ENCODE measurements at places on chromosomes 3 and 15.

DNA sequence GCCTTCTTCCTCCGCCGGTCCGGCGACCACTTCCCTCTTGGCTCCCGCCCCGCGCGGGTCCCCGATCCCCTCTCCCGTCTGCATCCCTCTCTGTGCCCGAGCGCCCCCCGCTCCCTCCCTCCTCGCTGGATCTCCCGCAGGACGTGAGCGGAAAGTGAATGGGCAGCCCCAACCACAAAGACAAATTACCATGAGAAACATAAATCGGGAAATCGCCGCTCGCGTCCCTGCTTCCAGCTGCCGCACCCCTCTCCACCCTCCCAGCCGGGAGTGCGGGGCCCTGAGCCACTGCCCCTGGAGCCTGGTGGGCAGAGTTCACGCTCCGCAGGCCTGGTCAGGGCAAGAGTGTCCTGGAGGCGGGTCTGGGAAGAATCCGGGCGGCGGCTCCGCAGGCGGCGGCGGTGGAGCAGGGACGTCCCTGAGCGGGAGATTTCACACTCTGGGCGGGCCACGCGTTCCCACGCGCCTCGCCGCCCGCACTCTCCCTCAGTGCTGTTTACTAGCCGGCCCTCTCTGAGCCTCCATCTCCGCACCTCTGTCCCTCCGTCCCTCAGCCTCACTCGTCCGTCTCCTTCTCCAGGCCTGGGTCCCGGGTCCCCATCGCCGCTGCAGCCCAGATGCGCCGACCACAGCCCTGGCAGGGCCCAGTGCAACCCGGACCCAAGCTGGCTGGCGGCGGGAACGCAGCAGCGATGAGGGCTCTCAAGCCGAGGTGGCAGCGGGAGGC lies 835 bp downstream of the SEMA5B start:
- no peak for DNase-seq

DNA sequence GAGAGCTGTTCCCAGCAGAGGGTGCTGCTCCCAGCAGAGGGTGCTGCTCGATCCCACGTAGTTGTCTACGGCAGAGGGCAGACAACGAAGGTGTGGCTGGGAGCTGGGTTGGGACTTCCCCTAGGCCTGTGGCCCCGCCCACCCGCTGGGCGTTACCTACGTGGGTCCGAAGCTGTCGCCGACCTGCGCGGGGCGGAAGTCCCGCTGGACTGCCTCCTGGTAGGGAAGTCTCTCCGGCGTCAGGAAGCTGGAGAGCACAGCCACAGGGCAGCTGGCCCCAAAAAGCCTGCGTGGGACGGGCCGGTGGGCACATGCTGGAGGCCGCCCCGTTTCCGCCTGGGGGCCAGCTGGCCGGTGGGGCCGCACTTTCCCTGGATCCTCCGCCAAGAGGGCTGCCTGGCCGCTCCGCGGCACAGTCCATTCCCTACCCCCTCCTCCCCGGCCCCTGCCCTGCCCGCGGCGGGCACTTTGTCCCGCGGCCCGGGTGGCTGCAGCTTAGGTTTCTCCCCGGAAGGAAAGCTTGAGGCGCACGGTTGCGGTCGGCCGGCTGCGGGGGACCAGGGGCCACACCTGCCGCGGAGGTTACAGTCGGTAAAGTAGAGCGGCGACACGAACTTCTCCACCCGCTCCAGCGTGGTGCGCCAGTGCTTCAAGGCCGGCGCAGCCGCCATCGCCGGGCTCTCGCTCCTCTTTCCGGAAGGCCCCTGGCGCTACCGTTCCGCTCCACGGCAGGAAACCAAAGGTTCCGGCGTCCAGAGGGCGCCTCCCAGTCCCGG lies at the start of gene MAN2C1:
MAN2C1 (minus strand) TSS at position 695 of the 776 bp plus-strand sequence; CDS start at position 671, 24 bp downstream.
- DNase-seq = peak; percentile 49

DNA sequence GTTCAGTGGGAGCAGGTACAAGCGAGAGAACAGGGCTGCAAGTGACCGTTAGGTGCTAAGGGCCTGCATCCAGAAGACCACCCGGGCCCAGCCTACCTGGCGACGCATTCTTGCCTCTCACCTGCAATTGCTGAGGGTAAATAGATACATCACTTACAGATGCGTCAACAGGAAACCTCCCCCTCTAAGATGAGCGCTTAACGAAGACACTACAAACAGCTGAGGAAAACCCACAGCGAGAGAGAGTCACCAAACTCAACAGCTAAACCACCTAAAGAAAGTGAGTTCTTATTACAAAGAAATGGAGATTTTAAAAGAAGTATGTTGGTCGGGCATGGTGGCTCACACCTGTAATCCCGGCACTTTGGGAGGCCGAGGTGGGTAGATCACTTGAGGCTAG lies 157.9 kb downstream of the CHSY1 start:
- no peak for DNase-seq

GRCh38 chr15:46450810-46451182 lies 816.0 kb downstream of the SQOR start:
- DNase-seq = no peak

DNA sequence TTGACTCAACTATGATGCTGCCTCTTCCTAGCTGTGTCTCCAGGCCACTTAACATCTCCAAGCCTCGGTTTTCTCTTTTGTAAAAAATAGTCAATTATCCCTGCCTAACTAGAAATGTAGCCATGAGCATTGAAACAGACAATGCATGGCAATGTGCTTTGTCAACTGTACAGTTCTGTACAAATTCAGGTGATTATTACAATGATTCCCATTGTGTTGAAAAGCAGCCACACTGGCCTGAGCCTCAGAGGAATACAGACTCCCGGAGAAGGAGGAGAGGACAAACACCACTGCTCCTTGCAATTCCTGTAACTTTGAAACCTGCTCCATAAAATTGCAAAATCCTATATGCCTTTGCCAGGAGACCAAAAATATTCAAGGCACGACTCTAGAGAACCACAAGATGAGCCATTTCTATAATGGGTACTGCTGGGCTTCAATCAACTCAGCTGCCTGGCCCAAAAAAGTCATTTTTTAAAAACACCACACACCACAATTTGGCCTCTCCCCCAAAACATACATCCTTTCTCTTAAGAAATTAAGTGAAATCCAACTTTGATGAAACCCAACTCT lies 28.6 kb downstream of the DAPK2 start:
- DNase-seq = no peak

DNA sequence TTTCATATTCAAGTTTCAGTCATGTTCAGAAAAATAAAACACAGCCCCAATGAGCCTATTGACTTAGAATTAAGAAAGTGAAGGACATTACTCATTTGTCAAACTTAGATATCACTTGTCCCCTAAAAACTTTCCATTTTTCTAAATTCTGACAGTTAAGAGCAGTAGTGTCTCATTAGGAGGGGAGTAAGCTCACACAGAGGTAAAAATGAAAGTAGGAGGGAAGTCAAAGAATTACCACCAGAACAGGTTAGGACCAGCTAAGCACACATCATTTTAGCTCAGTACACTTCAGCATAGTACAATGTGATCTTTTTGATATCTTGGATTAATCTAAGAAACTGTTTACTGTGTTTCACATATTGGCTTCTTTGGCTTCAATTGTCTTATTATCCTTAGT lies 64.3 kb downstream of the OSTN start:
- no peak for DNase-seq

DNA sequence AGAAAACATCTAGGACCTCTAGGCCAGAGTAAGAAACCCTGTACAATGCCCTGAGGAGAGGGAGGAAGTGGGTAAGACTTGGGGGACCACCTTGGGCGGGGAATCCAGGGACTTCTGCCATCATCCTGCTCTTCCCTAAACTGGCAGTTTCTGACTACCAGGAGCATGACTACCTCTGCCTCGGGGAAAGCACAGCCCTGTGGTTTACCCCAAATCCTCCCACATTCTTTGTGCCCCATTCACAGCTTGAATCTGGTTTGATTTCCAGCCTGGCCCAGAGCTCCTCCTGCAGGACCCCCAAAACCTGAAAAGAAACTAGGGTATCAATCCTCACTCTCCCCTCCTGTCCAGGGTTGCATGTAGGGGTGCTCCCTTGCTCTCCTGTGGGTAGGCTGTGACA lies 4.7 kb downstream of the C3orf18 start:
- DNase-seq = no peak

DNA sequence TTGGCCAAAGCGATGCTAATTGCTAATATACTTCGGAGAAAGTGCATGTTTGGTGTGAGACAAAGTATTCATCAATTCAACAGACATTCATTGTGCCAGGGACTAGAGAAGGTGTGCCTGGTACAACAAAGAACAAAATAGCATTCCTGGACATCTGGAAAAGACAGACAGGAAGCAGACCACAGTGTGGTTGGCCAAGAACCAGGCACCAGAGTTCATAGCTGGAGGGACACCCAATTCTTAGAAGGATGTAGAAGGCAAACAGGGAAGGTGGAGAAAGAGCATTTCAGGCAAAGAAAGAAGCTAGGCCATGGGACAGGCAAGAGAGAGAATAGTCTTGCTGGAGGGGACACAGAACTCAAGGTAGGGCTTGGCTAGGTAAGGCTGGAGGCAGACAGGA lies 105.8 kb upstream of the ETV5 start:
- DNase-seq = no peak

- DNase-seq = no peak
Measured at GRCh38 chr3:77326586-77326985, 286.7 kb downstream of the ROBO2 start.

DNA sequence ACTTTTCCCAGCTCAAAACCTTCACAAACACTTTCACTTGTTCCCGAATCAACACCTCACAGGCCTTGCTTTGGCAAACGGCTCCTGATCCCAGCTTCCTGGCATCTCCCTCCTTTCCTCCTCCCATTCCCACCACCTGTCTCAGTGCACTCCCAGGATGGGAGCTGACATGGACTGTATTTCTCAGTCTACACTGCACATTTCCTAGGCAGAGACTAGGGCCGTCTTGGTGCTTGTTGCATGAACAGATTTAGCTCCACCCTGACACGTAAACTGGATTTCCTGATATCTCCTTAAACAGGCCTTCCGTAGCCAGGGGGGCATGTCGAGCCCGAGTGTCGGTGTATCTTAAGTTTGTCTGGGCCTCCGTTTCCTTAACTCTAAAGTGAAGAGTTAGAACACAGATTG lies 790 bp upstream of the WHAMM start:
- DNase-seq = no peak

DNA sequence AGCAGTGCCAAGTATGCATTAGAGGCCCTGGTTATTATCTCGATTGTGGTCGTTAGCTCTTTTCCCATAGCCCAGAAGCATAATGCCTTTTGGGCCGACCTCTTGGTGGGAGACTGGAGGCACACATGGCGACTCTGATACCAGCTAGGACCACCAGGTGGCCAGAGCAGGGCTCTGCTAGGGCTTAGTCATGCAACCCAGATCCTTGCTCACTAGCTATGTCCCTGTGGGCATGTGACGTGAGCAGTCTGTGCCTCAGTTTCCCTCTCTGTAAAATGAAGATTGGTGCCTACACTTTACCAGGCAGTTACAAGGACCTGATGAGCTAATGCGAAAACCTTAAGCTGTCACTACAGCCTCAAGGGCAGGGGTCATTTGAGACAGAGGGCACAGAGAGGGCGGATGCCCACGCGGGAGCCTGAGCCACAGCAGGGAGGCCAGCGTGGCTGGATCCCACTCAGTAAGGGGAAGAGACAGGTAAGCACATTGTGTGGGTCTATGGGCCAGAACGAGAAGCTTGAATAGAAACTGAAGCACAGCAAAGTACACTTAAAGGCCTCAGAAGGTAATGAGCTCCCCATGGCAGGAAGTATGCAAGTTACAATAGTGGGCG lies 8.8 kb downstream of the KLF15 start:
- no peak for DNase-seq

- DNase-seq = no peak
Measured at GRCh38 chr3:16824081-16824696, 60.6 kb upstream of the PLCL2 start.

GRCh38 chr3:9826815-9827573 lies 16.8 kb downstream of the RPUSD3 start:
- DNase-seq = no peak

- DNase-seq = no peak
Measured at GRCh38 chr3:112735926-112736325, 95.0 kb upstream of the CCDC80 start.

- DNase-seq = no peak
Measured at GRCh38 chr3:15341030-15341726, 8.8 kb upstream of the SH3BP5 start.

GRCh38 chr3:95437409-95437808 lies 1374.5 kb downstream of the NSUN3 start:
- no peak for DNase-seq

GRCh38 chr3:67526246-67526645 lies 128.2 kb downstream of the SUCLG2 start:
- DNase-seq = no peak

DNA sequence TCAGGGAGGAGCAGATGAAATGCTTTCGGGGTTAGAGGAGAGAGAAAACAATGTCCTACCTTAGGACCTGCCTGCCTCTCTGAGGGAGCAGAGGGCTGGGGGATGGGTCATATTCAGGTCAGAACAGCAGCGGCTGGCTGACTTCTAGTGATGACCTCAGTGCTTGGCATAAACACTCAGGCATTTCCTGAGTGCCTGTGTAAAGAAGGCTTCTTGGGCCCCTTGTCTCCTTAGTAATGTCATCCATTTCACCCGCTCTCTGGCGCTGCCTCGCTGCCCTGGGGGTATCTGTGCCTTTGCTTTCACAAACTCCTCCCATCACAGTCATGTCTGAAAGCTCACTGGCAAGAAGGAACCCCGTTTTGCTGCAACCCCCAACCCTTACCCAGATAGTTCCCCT lies 82.9 kb upstream of the GSK3B start:
- peak; percentile 91 for DNase-seq

DNA sequence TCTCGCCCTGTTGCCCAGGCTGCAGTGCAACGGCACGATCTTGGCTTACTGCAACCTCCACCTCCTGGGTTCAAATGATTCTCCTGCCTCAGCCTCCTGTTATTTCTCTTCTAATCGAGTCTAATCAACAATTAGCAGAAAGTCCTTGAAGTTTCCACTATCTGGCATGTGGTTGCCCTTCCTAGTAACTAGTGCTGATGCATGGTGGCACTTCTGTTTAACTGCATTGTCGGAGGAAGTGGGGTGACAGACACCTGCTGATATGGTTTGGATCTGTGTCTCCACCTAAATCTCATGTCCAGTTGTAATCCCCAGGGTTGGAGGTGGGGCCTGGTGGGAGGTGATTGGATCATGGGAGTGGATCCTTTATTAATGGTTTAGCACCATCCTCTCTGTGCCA lies 9.2 kb downstream of the CRTAP start:
- DNase-seq = no peak

GRCh38 chr15:68526269-68526668 lies 52.5 kb upstream of the CORO2B start:
- DNase-seq = no peak

DNA sequence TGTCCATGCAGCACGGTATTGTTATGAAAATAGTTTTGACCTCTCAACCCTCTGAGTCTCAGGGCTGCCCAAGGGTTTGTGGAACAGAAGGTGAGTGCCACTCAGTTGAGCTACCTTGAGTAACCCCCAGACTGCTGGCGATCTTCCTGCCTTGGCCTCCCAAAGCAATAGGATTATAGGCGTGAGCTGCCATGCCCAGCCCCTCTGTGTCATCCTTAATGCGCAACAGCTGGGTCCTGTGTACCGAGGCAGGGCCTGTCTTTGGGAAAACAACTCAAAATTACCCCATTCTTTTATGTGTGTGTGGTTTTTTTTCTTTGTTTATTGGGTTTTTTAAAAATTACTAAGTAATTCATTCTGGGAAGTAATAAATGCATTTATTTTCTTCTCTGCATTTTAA lies 78.3 kb upstream of the TPM1 start:
- no peak for DNase-seq

GRCh38 chr3:127728417-127729015 lies 55.8 kb downstream of the ABTB1 start:
- peak; percentile 82 for DNase-seq

- no peak for DNase-seq
Measured at GRCh38 chr3:17941766-17942165, 199.3 kb upstream of the TBC1D5 start.

All from DMS79 treated with DMSO at 0.1 percent for 48 hours (cell line).